Progenitor cell of endocrine pancreas (in vitro differentiated cells): ENCODE measurements at places on chromosomes 1 and 21. TPM values are rescaled to one million over a fixed set of nuclear protein-coding genes. Genes with fewer than 3 reads are reported as not detected.

DNA sequence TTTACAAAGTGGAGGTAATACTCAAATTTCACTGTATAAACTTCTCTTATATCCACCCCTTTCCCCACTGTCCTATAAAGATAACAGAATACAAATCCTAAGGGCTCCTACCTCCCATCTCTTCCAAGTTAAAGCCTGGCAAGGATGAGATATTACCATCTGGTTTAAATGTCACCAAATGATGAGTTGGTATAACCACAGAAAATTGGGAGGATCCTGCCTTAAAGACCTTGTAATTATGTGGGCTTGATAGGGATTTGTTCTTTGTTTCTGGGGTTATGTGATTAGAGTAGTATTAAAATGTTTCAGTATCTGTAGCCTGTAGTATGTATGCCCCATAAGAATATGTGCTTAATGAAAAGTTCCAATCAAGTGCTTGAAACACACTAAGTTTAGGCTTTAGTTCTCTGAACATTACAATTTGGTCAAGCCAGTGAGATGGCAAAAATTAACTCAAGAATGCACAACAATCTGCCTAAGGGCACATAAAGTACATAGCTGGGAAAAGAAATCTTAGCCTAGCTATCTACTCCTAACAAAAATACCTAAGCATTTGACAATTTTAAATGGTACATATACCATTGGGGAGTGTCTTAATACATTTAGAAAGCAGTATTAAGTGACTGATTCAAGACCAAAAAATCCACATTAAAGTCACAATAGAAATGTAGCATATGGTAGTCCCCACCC is 14.0 kb downstream of the KDM5B start:
- no peak for DNase-seq

GRCh38 chr1:99573431-99574217 is 72.3 kb upstream of the PALMD start:
- DNase-seq, result no peak

DNA sequence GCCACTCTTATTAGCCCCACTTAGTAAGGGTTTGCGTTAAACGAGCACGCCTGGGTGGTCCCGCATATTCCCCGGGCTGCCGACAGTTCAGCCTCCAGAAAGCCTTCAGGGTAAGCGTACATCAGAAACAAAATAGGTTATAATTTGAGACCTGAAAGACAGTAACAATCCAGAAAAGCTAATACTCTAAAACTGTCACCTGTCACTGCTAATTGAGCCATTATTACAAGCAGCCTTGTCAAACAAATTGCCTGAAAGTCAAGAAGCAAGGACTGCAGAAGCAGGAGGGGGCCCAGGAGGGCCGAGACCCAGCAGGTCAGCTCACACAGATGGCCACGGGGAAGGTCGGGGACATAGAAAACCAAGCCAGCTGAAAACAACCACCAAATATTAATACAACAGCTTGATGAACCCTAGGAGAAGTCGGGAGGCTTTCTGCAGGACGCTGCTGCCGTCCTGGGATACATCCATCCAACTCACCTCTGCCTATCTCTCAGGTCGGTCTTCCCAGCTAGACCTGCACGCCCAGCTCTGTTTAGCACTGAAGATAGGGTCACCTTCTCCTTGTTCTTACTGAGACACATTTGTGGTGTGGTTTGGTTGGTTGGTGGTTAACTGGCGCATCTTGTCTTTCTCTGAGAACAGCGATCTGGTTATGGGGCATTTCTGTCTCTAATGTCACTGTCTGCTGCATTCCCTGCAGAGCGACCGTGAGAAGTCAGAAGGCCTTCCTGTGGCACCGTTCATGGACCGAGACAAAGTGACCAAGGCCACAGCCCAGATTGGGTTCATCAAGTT is 110.8 kb downstream of the WDR4 start:
- DNase-seq, result no peak

GRCh38 chr1:55846051-55846450 is 630.9 kb upstream of the USP24 start:
- no peak for DNase-seq

DNA sequence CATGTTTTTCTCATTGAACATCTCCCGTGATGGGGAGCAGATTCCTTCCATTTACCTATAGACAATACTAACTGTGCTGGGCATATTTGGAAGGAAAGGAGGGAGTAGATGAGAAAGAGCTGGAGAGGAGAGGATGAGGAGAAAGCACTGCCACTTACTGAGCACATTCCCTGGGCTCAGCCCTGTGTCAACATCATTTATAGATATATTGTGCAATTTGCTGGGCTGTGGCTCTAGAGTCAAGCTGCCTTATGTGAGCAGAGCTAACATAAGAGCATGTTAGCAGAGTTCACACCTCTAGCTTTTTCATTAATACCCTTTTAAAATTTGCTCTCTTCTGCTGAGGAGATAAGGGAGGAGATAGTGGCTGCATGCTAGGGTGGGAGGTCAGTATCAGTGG is 22.3 kb upstream of the CD53 start:
- no peak for DNase-seq

DNA sequence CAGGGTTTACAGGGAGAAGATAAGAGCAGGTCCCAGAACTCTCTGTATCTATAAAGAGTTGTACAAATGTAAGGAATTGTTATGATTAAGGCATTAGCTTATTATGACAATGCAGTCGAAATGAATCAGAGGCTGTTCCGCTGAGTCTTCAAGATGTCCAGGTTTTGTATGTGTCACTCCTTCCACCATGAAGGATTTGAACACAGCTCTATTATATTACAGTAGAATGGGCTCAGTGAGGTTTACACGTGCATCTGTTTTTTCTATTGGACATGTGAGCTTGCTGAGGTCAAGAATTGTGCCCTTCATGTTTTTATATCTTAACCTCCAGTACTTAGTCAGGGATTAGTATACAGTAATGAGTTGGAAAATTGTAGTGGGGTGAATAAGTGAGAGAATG is 86.3 kb downstream of the MPZL1 start:
- DNase-seq, result no peak

DNA sequence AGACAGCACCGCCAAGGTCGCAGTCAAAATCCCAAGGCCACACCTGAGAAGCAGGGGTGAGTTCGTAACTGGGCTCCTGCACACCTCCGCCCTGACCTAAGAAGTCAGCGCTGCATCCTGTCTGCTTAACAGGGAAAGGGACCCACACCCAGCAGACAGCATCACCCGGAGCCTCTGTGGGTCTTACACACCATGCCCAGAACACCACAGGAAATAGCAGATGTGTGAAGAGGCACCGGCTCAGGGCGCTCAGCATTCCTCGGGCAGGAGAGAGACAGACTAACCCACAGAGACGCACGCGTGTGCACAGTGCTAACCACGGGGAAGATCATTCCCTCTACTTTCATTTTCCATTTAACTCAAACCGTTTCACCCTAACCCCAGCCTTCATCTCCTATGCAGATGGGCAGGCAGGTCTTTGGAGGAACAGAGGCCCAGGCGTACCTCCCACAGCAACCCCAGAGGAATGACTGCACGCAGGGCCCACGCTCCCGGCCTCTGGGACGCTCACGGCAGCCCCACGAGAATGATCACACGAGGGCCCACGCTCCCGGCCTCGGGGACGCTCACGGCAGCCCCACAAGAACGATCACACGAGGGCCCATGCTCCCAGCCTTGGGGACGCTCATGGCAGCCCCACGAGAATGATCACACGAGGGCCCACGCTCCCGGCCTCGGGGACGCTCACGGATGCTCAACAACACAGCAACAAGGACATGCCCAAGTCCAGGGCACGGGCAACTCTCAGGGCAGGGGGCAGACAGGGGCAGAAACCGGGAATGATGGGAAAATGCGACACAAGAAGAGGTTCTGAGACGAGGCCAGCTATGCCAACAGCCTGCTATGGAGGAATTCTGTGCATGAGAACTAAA is 20.9 kb downstream of the POFUT2 start:
- peak; percentile 5 for DNase-seq

- no peak for DNase-seq
Observed at GRCh38 chr21:42374864-42375499, 8.6 kb upstream of the TFF1 start.

GRCh38 chr1:215267495-215267894 is 185.0 kb downstream of the KCNK2 start:
- no peak for DNase-seq

DNA sequence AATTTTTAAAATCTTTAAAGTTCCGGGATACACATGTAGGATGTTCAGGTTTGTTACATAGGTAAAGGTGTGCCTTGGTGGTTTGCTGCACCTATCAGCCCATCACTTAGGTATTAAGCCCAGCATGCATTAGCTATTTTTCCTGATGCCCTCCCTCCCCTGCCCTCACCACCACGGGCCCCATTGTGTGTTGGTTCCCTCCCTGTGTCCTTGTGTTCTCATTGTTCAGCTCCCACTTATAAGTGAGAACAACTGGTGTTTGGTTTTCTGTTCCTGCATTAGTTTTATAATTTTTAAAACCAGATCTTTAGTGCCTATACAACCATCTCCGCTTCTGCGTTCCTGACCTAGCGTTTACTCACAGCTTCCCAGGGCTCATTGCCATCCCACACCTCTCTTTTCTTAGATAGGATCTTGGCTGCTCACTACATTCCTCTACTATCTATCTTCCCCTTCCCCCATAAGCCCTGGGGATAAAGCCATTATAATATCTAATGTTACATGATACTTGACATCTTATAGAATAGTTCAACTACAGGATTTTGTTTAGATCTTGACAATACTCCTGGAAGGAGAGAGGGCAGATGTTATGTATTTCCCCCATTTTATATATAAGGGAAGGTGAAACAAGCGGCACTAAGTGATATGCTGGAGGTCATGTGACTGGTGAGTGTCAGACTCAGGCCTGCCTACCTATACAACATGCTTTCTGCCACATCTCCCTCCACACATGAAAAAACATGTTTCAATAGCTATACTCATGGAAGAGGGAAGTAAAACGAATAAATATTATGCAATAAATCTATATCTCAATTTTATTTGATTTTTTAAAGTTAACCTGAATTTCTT is 52.3 kb upstream of the DNAJC6 start:
- no peak for DNase-seq

- DNase-seq, result no peak
Observed at GRCh38 chr1:227764019-227764391, 28.8 kb downstream of the SNAP47 start.

- no peak for DNase-seq
Observed at GRCh38 chr1:78687315-78687714, 37.7 kb downstream of the IFI44 start.

CYP4A22 gene
- total RNA-seq, result not detected in 2 replicates

RGS13 gene
- total RNA-seq, result not detected in 2 replicates

FLG gene
- not detected in 2 replicates for total RNA-seq

KRTAP7-1 gene
- total RNA-seq, result not detected in 2 replicates

OR2T35 gene
- total RNA-seq, result not detected in 2 replicates
